Stimulated activated CD4-positive, alpha-beta T cell treated with anti-CD3 and anti-CD28 coated beads, Interleukin-15, amount 100 ng/mL, for 1 hour (primary cell): ENCODE measurements at places on chromosomes 6 and 20.

GRCh38 chr20:17530153-17530552 lies 1.0 kb downstream of the BFSP1 start:
- DNase-seq = no peak

DNA sequence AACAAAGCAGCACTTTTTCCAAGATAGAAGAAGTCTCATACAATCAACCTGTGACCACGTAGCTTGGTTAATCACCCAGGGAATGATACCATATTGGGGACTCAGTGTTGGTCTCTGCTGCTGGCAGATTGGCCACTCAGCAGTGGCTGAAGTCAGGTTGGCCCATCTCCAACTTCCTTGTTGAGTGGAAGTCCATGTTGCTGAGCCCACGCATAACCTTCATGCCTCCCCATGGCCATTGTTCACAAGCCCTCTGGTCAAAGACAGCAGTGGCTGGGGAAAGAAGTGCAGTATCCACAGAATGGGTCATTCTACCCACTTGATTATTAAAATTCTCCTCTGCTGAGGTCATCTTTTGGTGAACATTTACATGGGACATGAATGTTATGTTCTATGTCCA lies 38.5 kb downstream of the PKIB start:
- DNase-seq = no peak

DNA sequence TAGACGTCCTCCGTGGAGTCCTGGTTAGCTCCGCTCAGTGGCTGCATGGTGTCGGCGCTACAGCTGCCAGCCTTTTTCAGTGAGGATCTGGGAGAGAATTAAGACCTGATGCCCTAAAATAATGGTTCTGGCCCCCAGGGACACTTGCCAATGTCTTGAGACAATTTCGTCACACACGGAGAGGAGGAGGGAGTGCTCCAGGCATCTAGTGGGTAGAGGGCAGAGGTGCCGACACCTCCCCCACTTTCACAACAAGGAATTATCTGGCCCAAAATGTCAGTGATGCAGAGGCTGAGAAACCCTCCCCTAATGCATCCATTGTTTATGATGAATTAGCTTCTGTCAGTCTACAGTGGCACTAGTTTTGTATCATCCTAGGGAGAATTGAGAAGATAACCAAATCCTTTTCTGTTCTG lies 24.4 kb downstream of the TMEM181 start:
- no peak for DNase-seq

- no peak for DNase-seq
These were observed 137.6 kb upstream of the ECI2 start for GRCh38 chr6:4272996-4273395.

DNA sequence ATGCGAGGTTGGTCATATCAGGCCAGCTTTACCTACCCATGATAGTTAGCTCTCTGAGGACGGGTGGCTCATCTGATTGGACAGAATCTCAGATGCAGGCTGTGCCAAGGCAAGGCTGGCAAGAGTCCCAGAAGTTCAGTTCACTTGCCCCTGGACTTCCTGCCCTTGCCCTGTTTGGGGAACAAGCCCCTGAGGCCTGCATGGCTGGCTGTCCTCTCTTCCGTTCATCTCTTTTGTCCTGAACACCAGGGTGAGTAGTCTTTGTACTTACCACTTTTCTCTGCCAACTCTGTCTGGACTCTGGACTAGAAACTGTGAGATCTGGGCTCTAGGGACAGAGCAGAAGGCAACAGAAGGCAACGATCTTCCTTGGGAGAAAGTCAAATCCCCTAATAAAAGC lies 769.9 kb downstream of the QKI start:
- no peak for DNase-seq

DNA sequence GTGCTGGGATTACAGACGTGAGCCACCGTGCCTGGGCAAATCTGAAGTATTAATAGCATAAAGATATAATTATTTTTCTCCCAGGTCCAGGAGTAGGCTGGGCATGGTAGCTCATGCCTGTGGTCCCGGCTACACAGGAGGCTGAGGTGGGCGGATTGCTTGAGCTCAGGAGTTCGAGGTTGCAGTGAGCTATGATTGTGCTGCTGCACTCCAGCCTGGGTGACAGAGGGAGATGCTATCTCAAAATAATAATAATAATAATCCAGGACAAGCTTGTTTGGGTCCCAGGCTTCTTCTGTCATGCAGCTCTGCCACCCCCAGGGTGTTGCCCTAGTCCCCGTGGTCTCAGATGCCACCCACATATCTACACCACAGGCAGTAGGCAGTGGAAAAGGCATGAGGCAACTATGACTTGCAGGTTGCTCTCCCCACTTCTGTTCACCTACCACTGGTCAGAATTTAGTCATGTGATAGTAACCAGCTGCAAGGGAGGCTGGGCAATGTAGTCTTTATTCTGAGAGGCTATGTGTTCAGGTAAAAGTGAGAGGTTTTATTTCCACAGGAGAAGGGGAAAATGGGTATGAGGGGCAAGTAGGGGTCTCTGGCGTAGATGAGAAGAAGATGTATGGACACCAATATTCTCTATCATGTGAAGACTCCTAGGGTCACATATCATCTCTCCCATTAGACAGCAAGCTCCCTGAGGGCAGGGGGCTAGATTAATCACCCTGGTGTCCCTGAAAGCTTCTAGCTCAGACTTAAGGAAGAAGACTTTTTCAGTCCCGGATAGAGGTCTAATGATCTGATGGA lies 25.7 kb downstream of the TCF15 start:
- no peak for DNase-seq

DNA sequence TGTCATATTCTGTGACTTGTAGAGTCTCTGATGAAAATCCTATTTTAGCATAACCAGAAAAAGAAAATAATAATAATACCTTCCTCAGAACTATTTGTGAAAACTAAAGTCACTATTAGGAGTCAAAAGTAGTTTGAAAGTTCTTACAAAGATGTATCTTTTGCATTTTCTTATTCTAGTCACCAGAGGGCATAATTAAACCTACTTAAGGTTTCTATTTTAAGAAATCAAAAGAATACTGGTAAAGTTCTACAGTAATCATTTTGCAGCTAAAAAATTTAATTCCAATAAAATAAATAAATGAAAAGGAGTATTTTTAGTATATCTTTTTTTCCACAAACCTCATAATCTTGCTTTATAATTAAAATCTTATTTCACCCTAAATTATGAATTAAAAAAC lies 28.0 kb upstream of the MCM9 start:
- DNase-seq = no peak

- DNase-seq = no peak
These were observed 402.7 kb upstream of the AGPAT4 start for GRCh38 chr6:161676586-161676985.

- no peak for DNase-seq
These were observed 996 bp downstream of the DOK5 start for GRCh38 chr20:54476169-54477009.
